Activated naive CD4-positive, alpha-beta T cell treated with anti-CD3 and anti-CD28 coated beads for 36 hours (primary cell): ENCODE measurements at places on chromosomes 5 and 9. TPM values are rescaled to one million over a fixed set of nuclear protein-coding genes. Genes with fewer than 3 reads are reported as not detected.

GRCh38 chr9:26687421-26687820 is 205.2 kb downstream of the CAAP1 start:
- H3K27ac ChIP-seq, result no peak overlapping the region
- no peaks in the 10 kb centered on the region for H3K4me1 ChIP-seq
- H3K36me3 ChIP-seq, result no peaks in the 10 kb centered on the region
- H3K4me3 ChIP-seq, result no peak overlapping the region
- peaks cover 9% of the 10 kb centered on the region for H3K27me3 ChIP-seq

DNA sequence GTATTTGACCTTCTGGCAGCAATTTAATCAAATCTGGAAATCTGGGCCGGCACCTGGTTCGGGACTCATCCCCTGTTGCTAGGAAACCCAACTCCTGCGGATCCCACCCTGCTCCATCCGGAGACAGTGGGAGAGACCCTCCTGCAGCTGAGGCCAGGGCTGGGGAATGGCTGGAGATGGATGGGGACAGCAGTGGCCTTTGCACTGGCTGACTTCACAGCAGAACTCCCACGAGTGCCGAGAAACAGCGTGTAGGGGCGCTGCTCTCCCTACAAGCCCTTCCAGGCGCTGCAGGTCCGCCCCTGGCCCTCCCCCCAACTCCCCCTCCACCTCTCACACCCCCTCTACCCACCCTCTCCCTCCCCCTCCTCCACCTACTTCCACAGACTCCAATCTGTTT is 105.8 kb upstream of the PPP1R26 start:
- H3K4me1 ChIP-seq, result no peaks in the 10 kb centered on the region
- no peak for DNase-seq
- H3K36me3 ChIP-seq, result no peaks in the 10 kb centered on the region
- no peak overlapping the region for H3K4me3 ChIP-seq
- H3K27me3 ChIP-seq, result no peaks in the 10 kb centered on the region
- H3K27ac ChIP-seq, result no peak overlapping the region

FCN2 gene
- total RNA-seq, result not detected

- no peaks in the 10 kb centered on the region for H3K4me1 ChIP-seq
- DNase-seq, result no peak
- no peaks in the 10 kb centered on the region for H3K27me3 ChIP-seq
- no peaks in the 10 kb centered on the region for H3K36me3 ChIP-seq
Observed at GRCh38 chr9:81633952-81634854, 55.1 kb downstream of the TLE1 start.

- no peaks in the 10 kb centered on the region for H3K36me3 ChIP-seq
- no peaks in the 10 kb centered on the region for H3K27me3 ChIP-seq
- no peaks in the 10 kb centered on the region for H3K4me1 ChIP-seq
- peak; percentile 44 for DNase-seq
- no peak overlapping the region for H3K4me3 ChIP-seq
Observed at GRCh38 chr9:74379718-74380117, 117.4 kb upstream of the RORB start.

- peaks cover 2% of the 10 kb centered on the region for H3K27me3 ChIP-seq
- no peaks in the 10 kb centered on the region for H3K4me1 ChIP-seq
- no peak overlapping the region for H3K27ac ChIP-seq
- no peak overlapping the region for H3K4me3 ChIP-seq
Observed at GRCh38 chr9:14525856-14526255, 167.4 kb downstream of the ZDHHC21 start.

GRCh38 chr5:96730586-96730985 is 68.4 kb downstream of the CAST start:
- no peak for DNase-seq
- peaks cover 7% of the 10 kb centered on the region for H3K4me1 ChIP-seq
- peaks cover 9% of the 10 kb centered on the region for H3K36me3 ChIP-seq
- H3K27me3 ChIP-seq, result no peaks in the 10 kb centered on the region
- no peak overlapping the region for H3K27ac ChIP-seq

DNA sequence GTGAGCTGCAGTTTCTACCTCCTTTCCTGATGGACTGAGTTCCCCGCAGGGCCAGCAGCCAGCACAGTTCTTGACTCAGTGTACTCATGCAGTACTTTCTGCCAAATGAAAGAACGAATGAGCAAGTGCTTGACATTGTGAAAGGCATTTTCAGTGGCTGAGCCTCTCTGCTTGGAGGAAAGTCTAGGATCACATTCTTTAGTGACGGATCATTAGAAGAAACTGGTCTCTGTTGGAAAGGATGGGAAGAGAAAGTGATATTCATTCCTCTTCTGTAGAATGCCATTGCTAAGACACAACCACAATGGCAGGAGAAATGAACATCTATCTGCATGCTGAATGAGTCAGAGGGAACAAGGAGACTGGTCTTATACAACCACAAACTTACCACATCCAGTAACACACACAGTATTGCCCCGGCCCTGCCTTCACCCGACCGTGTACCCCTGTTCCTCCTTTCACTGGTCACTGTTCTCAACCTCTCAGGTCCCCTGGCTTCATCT is 206.9 kb downstream of the CRB2 start:
- no peaks in the 10 kb centered on the region for H3K27me3 ChIP-seq
- H3K36me3 ChIP-seq, result peaks cover 20% of the 10 kb centered on the region
- DNase-seq, result peak; percentile 12
- H3K4me3 ChIP-seq, result no peak overlapping the region
- H3K4me1 ChIP-seq, result peaks cover 17% of the 10 kb centered on the region

DNA sequence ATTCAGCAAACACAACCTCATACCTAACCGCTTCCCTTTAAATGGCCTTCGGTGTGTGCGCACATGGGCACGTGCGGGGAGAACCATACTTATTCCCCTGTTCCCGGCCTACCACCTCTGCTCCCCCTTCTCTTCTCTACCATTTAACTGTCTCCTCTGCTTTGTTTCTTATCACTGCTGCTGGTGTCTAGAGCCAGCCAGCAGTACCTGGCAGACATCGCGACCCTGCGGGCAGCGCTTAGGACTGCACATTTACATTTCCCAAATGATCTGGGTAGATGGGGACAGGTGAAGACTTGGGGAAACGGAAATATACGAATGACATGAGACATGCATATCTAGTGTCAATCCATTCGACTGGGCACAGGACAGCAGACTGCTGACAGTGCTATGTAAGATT is 56.6 kb downstream of the PSMB7 start:
- peaks cover 2% of the 10 kb centered on the region for H3K36me3 ChIP-seq
- no peaks in the 10 kb centered on the region for H3K27me3 ChIP-seq
- DNase-seq, result no peak
- no peak overlapping the region for H3K4me3 ChIP-seq
- no peak overlapping the region for H3K27ac ChIP-seq

- no peaks in the 10 kb centered on the region for H3K4me1 ChIP-seq
- no peaks in the 10 kb centered on the region for H3K36me3 ChIP-seq
- no peak overlapping the region for H3K27ac ChIP-seq
- no peak for DNase-seq
Observed at GRCh38 chr9:92590377-92590776, 54.6 kb upstream of the ECM2 start.

IL4 gene
- not detected for total RNA-seq

PITX1 gene
- not detected for total RNA-seq

TRAF2 gene
- 39.7 TPM for total RNA-seq

GRCh38 chr9:7185612-7186011 is 427.8 kb downstream of the KDM4C start:
- H3K4me1 ChIP-seq, result no peaks in the 10 kb centered on the region
- no peak overlapping the region for H3K27ac ChIP-seq

DNA sequence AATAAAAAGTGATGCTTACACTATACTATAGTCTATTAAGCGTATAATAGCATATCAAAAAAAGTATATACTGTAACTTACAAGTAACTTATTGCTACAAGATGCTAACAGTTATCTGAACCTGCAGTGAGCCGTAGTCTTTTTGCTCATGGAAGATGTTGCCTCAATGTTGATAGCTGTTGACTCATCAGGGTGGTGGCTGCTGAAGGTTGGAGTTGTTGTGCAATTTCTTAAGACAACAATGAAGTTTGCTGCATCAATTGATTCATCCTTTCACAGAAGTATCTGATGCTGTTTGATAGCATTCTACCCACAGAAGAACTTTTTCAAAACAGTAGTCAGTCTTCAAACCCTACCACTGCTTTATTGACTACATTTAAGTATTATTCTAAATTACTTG is 7.8 kb upstream of the C9orf40 start:
- H3K4me1 ChIP-seq, result no peaks in the 10 kb centered on the region
- no peak overlapping the region for H3K27ac ChIP-seq
- H3K4me3 ChIP-seq, result no peak overlapping the region
- DNase-seq, result no peak

DNA sequence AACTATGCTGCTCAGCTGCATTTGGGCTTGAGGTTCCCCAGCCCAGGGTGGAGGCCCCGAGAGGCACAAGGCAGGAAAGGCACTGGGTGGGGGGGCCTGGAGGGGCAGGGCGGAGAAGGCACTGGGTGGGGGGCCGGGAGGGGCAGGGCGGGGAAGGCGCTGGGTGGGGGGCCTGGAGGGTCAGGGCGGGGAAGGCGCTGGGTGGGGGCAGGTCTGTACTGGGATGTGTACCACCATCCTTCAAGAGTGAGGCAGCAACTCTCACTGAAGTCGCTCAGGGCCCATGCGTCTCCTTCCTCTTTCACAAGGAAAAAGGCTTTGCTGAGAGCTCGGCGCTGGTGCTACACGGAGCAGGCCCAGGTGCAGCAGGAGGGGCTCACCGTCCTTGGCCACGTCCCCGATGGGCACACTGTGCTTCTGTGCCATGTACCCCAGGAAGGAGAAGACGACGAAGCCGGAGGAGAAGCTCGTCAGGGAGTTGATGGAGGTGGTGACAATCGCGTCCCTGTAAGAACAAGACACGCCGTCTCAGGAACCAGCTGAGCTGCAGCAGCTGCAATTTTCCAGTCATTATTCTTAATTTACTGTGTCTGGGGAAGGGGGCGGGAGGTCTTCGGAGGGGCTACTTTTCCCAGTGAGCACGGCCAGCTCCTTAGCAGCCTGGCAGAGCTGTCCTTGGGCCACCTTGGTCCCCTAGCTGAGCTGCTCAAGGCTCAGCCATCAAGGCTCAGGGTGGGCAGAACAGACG is 30.8 kb downstream of the SLC6A3 start:
- H3K4me1 ChIP-seq, result no peaks in the 10 kb centered on the region
- H3K4me3 ChIP-seq, result no peak overlapping the region
- H3K27ac ChIP-seq, result no peak overlapping the region
- DNase-seq, result no peak
- H3K36me3 ChIP-seq, result no peaks in the 10 kb centered on the region

- DNase-seq, result no peak
- H3K27me3 ChIP-seq, result no peaks in the 10 kb centered on the region
- peak overlapping the region; percentile 84 for H3K4me3 ChIP-seq
- H3K27ac ChIP-seq, result peak overlapping the region; percentile 99
- H3K4me1 ChIP-seq, result peaks cover 98% of the 10 kb centered on the region
Observed at GRCh38 chr9:127963041-127963358, 17.8 kb downstream of the EEIG1 start.

GRCh38 chr5:91194824-91195381 is 188.2 kb downstream of the ARRDC3 start:
- H3K36me3 ChIP-seq, result no peaks in the 10 kb centered on the region
- no peaks in the 10 kb centered on the region for H3K4me1 ChIP-seq
- no peak for DNase-seq
- H3K4me3 ChIP-seq, result no peak overlapping the region

DNA sequence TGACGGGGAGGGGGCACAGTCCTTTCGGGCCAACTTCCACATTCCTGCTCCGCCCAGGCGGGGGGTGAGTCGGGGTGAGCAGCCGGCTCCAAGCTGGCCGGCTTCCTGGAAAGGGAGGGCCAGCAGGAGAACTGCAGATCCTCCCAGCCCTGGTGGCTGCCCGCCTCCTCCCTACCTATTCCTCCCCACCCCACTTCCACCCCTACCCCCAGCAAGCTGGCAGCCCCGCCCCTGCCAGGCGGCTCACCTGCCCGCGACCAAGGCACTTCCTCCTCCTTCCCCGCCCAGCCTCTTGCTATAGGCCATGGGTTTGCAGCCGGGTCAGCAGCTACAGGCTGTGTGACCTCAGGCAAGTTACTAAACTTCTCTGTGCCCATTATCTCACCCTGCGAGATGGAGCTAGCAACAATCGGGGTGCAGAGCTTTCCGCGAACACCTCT is 5.6 kb upstream of the IRF1 start:
- H3K36me3 ChIP-seq, result no peaks in the 10 kb centered on the region
- peak overlapping the region; percentile 91 for H3K27ac ChIP-seq
- H3K27me3 ChIP-seq, result no peaks in the 10 kb centered on the region
- DNase-seq, result peak; percentile 93

DAB2 gene
- total RNA-seq, result not detected

- no peak overlapping the region for H3K4me3 ChIP-seq
- no peak overlapping the region for H3K27ac ChIP-seq
- no peak for DNase-seq
- no peaks in the 10 kb centered on the region for H3K4me1 ChIP-seq
- H3K36me3 ChIP-seq, result no peaks in the 10 kb centered on the region
- H3K27me3 ChIP-seq, result no peaks in the 10 kb centered on the region
Observed at GRCh38 chr5:52269401-52269800, 518.3 kb upstream of the ITGA1 start.

- H3K4me1 ChIP-seq, result peaks cover 5% of the 10 kb centered on the region
- no peak overlapping the region for H3K27ac ChIP-seq
- no peaks in the 10 kb centered on the region for H3K27me3 ChIP-seq
- no peak for DNase-seq
- no peak overlapping the region for H3K4me3 ChIP-seq
- no peaks in the 10 kb centered on the region for H3K36me3 ChIP-seq
Observed at GRCh38 chr5:43232943-43233833, 41.2 kb downstream of the NIM1K start.

TRIM14 gene
- total RNA-seq, result 49.6 TPM

DNA sequence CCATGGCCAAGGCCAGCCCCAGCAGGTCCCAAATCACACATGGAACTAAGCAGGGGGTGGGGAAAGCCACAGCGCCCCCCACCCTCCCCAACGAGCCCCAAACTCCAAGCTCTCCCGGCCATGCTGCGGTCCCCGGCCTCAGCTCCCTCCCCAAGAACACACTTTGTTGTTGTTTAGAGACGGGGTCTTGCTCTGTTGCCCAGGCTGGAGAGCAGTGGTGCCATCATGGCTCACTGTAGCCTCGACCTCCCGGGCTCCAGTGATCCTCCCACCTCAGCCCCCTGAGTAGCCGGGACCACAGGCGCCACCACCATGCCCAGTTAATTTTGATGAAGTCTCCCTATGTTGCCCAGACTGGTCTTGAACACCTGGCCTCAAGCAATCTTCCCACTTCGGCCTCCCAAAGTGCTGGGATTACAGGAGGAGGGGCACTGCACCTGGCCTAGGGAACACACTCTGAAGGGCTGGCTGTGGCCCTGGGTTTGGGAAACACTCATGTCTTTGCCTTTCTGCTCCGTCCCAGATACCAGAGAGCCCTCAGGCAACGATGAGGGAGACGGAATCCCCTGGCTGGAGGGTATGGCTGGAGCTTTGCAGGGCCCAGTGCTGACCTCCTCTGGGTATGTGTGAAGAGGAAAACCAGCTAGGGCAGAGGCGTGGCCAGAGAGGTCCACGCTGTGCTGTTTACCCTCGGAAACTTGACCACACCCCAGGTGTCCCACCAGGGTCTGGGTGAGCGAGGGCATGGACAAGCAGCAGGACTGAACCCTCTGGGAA is 53.2 kb upstream of the UBAC1 start:
- H3K27me3 ChIP-seq, result no peaks in the 10 kb centered on the region
- H3K4me3 ChIP-seq, result no peak overlapping the region
- H3K36me3 ChIP-seq, result no peaks in the 10 kb centered on the region
